ENCODE measurements at places on chromosomes 3 and 15. TPM values are rescaled to one million over a fixed set of nuclear protein-coding genes. Genes with fewer than 3 reads are reported as not detected.
A peak's percentile ranks its signal among the peaks of the same experiment; 100 is the strongest.

Gene GXYLT2
- total RNA-seq: not detected

Gene ROPN1
- not detected for total RNA-seq

Gene GCNT3
- total RNA-seq: not detected

Gene PSTPIP1
- 100 TPM for total RNA-seq

Gene PARP3
- 12.2 TPM for total RNA-seq

Gene ZNF660
- 0.21 TPM for total RNA-seq

Gene GOLGA6L7
- not detected for total RNA-seq

- no peak for DNase-seq
Measured at GRCh38 chr15:69316291-69316690, 17.6 kb downstream of the PAQR5 start.

DNA sequence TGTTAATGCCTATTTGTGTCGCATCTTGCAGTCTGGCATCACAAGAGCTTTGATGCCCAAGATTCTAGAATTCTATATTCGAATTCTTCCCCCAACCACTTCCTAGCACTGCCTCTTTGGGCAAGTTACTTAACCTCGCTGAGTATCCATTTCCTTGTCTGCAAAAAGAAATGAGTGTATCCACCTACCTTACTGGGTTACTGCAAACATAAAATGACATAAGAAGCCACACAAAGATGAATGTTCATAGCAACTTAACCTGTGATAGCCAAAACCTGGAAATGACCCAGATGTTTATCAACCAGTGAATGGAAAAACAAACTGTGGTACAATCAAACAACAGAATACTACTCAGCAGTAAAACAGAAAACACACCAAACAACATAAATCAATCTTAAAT is 24.9 kb downstream of the RFTN1 start:
- no peak for DNase-seq

DNA sequence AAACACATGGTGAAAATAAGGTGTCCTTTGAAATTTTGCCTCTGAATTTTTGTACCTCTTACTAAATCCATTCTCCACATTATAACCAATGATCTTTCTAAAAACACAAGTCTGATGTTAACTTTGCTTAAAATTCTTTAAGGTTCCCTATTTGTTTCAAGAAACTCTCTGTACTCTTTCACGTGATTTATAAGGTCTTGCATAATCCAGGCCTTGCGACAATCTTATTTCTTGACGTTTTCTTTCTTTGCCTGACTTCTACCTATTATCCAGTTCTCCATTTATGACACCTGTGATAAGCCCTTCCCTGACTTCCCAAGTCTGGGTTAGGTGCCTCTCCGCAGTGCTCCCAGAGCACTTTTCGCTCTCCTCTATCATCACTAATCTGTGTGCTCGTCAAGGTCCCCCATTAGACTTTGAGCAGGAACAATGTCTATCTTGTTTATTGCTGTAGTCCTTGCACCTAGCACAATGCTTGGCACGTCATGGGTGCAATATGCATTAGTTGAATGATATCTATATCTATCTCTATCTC is 24.3 kb upstream of the KPNA1 start:
- no peak for DNase-seq

DNA sequence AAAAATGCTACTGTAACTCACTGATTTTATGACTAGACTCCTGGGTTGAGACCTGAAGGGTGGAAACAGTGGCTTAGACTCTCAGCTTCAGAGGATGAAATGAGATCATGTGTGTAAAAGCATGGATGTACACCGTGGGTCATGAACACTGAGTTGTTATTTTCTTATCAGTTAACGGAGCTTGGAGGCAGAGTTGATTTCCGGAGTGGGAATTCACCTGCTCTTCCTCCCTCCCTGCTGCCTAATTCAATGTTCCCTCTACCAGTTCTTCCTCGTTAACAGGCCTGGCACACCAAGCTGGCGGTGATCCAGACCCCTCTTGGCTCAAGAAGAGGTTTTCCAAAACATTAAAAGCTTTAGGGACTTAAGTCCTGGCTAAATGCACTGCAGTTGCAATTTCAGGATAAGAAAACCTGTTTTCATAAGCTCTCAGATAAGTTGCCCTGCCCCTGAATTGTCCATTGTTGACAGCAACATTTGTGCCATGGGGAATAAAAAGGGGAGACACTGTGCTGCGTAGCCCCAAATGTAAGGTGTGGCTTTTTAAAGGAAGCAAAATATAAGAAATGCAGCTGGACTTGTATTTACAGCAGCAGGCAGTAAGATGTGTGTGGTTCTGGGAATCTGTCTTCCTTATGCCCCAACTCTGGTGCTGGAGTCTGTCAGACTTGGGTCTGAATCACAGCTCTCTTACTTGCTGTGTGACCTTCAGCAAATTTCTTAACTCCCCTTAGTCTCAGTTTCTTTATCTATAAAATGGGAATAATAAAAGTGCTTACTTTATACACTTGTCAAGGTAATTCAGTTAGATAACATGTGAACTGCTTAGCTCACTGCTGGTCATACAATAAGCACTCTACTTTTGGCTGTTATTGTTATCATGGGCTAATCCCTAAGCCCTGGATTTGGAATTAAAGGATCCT is 9.9 kb downstream of the PDIA5 start:
- no peak for DNase-seq

GRCh38 chr3:29438580-29438979 is 157.7 kb downstream of the RBMS3 start:
- DNase-seq: no peak

- DNase-seq: no peak
Measured at GRCh38 chr3:100602506-100603444, 6.6 kb upstream of the ADGRG7 start.

DNA sequence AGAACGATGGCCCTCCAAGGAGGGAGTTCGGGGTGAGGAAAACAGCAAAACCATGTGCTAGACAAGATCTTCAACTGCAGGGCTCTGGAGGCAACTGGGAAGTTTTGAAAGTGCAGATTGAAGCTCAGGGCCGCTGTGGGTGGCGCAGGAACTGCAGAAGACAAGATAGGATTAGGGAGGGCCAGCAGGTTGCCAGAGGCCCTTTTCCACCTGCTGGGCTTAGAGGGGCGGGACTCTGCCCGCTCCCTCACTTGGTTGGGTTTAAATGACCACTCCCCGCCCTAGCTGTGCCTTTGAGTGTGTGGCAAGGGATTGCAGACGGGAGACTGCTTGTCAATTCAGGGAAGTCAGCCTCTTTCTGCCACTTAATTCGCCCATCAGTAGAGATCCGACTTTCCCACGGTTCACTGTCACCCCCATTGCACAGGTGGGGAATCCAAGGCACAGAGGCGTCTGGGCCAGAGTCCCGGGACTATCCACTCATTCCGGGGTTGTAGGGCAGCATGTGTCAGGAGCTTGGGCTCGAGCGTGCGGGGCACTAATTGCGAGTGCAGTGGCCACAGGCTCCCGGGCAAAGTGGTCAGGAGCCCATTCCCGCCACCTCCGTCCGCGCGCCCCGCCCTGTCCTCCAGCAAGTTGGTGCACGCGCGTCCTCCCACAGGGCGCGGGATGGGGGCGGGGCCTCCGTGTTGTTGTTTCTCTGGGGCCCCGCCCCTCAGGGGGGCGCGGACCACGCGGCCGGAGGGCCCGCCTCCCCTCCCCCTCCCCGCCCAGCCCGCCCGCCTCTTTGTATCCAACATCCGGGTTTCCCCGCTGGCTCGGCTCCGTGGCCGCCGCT is at the start of gene ACVR2B:
Gene ACVR2B, plus strand, starts transcription at position 816 of the 838 bp plus-strand sequence. CDS start 433 bp downstream, outside the sequence.
- DNase-seq: peak; percentile 85

All from activated CD4-positive, alpha-beta T cell treated with anti-CD3 and anti-CD28 coated beads for 36 hours (primary cell).